ENCODE measurements at places on chromosomes 7 and 10. TPM values are rescaled to one million over a fixed set of nuclear protein-coding genes. Genes with fewer than 3 reads are reported as not detected.

Gene NPC1L1
- total RNA-seq = not detected

Gene PODXL
- 5.2 TPM for total RNA-seq

Gene PIP
- total RNA-seq = not detected

Gene ASZ1
- not detected for total RNA-seq

Gene ITIH2
- total RNA-seq = 0.06 TPM

Gene SPOCK2
- 0.26 TPM for total RNA-seq

Gene MRLN
- total RNA-seq = not detected

Gene LIPF
- not detected for total RNA-seq

Gene OR2A42
- total RNA-seq = 0.06 TPM

Gene LOXL4
- total RNA-seq = 82.6 TPM

Measured in aortic smooth muscle cell (primary cell).